ENCODE measurements at places on chromosomes 1 and 21.

DNA sequence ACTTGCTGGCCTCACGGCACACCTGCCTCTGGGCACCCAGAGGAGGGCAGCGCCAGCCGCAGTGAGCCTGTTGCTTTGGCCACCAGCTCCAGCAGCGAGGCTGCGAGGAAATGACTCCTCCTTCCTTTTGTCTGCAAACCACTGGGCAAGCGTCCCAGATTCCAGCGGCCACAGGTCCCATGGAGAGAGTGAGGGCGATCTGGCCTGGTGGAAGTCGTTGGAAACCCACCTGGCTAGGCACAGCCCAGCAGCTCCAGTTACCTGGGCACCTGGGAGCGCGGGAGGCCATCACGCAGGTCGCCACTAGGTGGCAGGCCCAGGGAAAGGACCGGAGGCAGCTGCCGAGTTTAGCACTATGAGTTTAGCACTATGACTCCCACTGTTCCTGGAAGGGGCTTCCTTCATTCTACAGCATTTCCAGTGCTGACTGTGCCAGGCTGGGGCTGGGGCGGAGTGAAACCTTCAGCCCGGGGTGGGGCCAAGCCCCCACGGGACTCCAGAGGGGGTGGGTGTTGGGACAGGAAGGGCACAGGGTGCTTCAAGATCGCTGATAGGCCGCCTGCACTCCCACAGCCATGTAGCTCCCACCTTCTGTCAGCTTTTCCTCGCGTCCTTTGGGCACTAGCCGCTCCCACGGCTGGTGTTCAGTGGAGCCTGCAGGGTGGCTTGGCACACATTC lies 1.1 kb upstream of the ESPN start:
- DNase-seq, result peak; percentile 59

DNA sequence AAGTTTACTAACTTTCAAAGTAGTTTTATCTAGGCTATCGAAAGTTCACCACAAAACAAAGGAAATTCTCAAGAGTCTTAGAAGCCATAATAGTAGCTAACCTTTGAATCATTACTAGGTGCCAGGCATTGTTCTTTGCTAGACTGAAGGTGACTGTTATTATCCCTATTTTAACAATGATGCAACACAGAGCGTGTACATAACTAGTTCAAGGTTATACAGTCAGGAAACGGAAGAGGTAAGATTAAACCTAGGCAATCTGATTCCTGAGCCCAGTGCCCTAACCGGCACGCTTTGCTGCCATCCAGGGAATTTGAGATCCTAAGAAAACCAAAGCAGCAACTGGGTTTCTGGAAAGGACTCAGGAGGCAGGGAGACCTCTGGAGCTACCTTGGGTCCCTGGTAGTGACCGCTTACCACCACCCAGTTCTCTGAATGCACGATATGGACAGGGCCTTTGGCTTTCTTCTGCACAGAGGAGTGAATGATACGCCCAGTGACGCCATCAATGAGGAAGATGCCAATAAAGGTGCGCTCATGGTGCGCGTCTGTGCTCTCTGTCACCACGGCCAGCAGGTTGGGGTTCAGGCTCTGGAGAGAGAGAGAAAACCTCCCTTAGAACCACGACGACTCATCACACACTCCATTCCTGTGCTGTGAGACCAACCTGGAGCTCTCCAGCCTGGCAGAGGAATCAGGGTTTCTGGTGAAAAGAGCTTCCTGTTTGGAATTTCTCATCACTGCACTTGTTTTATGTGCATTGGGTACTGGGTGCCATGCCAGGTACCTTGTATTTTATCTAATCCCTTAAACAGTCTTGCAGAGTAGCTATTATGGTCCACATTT lies 13.1 kb upstream of the UBR4 start:
- no peak for DNase-seq

GRCh38 chr1:248862998-248863881 lies 4.4 kb upstream of the ZNF692 start:
- peak; percentile 88 for DNase-seq

DNA sequence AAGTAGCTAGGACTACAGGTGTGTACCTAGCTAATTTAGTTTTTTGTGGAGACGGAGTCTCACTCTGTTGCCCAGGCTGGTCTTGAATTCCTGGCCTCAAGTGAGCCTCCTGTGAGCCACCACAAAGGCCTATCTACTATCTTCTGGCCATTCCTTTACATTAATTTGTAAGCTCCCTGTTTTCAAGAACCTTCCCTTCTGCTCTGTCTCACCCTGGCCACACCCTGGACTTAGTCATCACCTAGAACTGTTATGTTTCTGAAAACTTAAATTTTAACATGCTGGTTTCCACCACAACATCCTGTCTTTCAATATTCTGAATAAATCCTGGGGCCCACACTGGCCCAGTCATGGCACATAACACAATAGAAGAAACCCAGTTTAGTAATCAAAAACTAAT lies 4.9 kb upstream of the B4GALT3 start:
- DNase-seq, result no peak

DNA sequence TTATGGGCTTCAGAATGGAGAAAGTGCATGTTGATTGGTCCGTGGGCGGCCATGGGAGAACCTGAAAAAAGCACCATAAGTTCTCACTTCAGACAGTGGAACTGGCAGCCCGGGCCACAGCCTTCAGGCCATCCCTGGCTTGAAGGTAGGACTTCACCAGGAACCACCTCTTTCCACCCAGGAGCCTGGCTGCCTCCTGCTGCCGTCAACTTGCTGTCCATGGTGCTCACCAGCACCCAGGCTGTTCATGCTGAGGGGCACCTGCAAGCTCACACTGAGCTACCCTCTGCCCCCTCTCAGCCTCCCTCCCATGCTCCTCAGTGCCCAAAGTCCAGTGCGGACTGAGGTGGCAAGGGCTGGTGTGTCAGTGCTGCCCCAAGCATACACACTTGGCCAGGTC lies 12.9 kb upstream of the FNBP1L start:
- DNase-seq, result no peak

DNA sequence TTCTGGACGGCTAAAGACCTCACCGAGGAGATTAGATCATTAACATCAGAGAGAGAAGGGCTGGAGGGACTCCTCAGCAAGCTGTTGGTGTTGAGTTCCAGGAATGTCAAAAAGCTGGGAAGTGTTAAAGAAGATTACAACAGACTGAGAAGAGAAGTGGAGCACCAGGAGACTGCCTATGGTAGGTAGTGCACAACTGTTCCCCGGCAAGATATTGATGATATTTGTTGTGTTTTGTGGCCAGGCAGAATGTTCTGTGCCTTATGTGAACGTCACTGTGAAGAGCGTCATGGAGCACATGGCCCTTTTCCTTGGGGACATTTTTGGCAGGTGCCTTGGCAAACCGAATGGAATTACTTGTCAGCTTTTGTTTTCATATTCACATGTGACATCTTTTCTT lies 191.7 kb downstream of the DISC1 start:
- no peak for DNase-seq

- no peak for DNase-seq
Measured at GRCh38 chr1:911875-912739, 11.6 kb upstream of the SAMD11 start.

GRCh38 chr1:6602669-6603237 lies at the start of gene KLHL21:
KLHL21 (minus strand) TSS chr1:6602869; CDS start chr1:6602817, 52 bp downstream.
- DNase-seq, result peak; percentile 93

GRCh38 chr1:14543191-14543840 lies 55.2 kb upstream of the KAZN start:
- no peak for DNase-seq

DNA sequence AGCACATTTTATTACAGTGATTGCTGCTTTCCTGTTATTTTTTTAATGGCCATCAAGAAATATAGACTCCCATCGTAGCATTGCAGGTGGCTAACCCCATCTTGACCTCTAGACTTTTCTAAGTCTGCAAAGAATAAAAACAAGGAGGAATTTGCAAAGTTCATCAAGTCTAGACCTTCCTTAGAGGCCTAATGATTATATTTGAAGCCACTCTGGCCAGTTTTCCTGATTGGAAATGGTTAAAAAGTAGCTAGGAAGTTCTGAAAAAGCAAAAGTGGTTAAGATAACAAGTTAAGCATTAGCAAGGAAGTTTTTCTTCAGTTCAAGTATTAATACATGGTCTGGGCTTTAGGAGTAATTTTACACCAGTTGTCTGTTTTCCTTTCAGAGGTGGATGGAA lies 16.7 kb upstream of the KCNJ15 start:
- no peak for DNase-seq

DNA sequence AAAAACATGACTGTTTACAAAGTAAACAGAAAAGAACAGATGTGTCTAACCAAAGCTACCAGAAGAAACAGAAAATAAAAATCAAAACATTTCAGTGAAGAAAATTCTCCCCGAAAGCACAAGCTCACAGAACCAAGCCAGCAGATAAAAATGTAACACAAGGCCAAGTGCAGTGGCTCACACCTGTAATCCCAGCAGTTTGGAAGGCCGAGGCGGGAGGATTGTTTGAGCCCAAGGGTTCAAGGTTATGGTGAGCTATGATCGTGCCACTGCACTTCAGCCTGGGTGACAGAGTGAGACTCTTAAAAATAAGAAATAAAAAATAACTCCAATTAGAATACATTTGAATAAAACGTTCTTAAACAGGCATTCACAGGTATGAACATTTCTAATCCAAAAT lies 19.1 kb upstream of the DDOST start:
- DNase-seq, result no peak

DNA sequence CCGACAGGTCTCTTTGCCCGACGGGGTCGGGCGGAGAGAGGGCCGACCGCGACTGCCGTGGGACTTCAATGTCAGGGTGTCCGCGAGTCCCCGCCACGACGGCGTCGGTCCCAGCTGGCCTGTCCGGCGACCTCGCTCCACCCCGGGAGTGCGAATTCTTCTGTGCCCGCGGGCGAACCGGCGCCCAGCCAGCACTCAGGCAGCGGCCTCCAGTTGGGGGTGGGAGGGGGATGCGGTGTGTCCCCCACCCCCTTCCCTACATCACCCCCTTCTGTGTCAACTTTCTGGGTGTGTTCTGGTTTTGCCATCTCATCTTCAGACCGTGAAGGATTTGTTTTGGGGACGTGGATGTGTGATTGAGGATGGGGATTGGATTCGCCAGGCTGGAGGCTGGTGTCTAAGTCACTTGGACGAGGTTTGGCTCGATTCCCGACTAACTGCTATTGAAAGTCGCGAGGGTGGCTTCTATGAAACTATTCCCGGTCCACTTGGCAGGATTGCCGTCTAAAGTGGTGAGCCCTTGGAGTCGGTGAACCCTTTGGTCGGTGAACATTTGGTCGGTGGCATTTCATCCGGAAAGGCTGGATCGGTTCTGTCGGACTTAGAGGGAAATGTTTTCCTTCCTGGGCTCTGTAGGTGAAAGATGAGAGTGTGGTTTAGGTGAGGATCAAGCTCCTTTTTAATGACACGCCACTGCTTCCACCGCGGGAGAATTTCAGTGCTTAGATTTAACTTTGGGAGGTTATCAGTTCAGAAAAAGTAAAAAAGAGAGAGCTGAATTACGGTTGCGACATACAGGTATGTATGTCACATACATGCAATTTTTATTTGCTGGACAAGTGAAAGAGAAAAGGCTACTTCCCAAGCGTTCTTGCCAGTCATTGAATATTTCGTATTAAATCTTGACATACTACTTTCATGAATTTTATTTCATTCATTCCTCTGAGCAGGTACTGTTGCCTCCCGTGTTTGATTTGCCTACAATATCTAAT lies 771 bp downstream of the ABCD3 start:
- peak; percentile 15 for DNase-seq

DNA sequence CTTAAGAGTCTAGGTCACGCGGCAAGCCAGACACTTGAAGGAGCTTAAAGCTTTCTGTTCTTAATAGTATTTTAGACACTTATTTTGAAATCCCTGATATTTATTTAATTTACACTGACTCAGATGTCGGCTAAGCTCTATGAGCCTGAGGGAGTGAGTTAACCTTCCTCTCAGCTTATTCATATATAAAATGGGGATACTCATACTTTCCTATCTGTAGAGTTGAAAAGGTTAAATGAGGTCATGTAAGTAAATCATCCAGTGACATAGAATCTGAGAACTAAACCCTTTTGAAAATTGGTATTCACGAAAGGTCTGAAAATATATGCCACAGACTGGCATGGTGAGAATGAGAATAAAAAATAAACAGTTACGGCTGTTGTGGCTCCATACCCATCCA lies 1.4 kb upstream of the GPR161 start:
- no peak for DNase-seq

DNA sequence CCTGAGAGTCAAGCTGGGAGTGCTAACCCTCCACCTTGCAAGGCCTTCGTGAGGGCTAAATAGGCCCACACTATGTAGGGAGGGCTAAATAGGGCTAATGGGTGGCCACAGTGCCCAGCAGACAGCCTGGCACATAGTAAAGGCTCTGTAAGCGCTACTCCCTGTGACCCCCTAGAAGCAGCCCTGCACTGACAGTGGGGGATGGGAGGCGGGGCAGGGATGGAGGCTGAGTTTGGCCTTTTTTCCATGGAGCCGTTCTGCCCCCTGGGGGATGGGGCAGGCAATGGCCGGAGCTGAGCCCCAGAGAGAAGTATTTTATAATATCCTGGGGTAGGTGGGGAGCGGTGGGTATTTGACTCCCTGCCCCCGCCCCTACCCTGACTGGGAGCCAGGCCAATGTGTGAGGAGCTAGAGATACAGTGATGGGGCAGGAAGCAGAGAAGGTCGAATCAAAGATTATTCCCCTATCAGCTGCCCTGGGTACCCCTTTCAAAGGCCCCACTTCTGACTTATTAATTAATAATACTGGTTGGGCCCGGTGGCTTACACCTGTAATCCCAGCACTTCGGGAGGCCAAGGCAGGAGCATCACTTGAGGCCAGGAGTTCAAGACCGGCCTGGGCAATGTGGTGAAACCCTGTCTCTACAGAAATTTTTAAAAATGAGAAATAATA lies 42.3 kb downstream of the LACTBL1 start:
- peak; percentile 34 for DNase-seq

GRCh38 chr1:244874974-244875579 lies 10.7 kb upstream of the HNRNPU start:
- DNase-seq, result no peak
